T-helper 17 cell (primary cell): ENCODE measurements at places on chromosomes 3 and 15.

- no peak for DNase-seq
Observed at GRCh38 chr3:23590424-23591273, 215.1 kb upstream of the UBE2E1 start.

DNA sequence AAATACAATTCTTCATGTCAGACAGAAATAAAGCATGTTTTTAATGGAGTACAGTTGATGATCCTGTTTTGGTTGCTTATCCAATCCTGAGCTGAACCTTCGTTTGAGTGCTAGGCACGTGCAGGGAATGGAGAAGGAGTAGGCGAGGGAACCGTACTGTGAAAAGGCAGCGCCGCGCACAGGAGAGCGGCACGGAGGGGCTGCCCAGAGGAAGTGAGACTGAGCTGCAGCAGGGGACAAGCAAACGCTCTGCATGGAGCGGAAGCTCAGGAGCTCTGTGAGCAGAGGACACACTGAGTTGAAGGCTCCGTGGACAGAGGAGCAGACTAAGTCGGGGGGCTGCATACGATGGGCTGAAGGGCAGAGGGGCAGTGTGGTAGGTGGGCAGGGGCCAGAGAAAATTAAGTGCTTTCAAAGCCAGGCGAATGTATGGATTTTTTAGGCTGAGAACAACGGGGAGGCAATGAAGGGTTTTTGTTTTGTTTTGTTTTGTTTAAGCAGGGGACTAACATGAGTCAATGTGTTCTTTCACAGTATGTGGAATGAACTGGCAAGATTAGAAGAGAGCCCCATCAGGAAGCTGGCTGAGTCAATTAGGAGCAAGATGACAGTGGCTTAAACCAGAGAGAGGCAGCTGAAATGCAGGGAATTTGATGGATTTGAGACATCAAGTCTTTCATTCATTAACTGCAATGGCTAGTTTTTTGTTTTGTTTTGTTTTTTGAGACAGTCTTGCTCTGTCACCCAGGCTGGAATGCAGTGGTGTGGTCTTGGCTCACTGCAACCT is 23.8 kb upstream of the TM2D3 start:
- DNase-seq: no peak

DNA sequence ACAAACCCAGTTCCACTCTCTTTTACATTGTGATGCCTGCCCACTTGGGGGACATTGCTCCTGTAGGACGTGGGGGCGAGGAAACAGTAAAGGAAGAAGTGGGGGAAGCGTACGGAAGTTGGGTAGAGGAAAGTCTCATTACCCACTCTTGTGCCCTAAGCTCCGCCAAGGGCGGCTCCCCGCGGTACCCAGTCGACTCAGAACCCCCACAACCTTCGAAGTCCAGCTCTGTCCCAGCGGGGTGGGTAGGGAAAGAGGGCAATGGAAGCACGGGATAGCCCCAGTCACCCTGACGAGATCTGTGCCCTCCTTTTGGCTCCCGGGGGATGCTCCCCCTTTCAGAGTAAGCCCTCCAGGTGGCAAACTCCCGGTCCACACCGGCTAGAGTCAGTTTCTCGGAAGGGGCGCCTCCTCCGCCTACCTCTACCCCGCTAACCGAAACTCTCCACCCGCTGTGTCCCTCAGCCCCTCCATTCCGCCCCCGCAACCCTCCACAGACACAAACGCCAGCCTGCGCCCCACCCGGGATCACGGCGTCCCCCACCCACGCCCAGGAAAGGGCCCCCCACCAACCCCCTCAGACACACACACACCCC is 527 bp downstream of the CSNK1G1 start:
- DNase-seq: no peak

DNA sequence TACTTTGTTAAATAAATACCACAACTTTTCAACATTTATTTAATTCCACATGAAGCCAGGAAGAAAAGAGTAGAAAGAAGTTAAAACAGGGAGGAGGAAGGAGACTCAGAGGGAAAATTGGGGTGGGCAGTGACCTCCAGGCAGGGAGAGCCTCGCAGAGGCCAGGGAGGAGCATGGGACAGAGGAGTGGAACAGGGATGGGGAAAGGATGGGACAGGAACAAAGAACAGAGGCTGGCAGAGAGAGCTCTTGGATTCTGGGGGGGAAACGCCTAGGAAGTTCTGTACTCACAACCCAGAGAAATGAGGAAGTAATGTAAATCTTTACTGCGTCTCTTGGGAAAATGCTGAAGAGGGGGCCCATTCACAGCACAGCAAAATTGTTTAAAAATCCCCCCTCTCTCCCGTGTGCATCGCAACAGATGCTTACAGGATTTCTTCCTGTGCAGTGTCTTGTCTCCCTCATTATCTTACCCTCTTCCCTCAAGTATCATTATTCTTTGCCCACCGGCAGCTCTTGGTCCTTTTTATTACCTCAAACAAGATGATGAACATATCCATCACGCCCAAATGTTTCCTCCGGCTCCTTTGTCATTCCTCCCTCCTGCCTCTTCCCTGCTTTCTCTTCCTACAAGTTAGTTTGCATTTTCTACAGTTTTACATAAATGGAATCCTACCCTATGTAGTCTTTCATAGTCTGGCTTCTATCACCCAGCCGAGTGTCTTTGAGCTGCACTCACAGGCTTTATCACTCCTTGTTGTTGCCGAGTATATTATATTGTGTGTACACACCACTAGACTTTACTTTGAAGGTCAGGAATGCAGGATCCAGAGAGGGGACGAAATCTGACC is 65.5 kb downstream of the ARHGAP31 start:
- DNase-seq: no peak

GRCh38 chr15:45118996-45119395 is 4.9 kb downstream of the DUOXA2 start:
- DNase-seq: no peak

- no peak for DNase-seq
Observed at GRCh38 chr15:42640109-42640508, 64.7 kb downstream of the STARD9 start.

GRCh38 chr15:72163719-72164118 is 33.9 kb downstream of the GRAMD2A start:
- DNase-seq: no peak

DNA sequence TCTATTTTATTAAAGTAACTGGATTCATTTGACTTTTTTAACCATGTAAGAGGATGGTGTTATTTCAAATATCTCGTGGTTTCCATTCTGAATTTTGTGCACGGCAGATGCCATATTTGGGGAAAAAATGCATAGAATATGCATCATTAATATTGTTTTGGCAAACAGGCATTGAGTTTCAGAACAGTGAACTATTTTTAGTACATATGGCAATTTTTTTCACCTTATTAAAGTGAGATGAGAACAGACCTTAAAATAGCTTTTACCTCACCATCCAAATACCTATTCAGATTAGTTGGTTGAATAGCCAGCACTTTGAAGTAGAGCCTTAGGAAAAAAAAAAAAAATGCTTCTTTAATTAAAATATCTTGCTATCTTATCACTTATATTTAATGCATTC is 117.3 kb upstream of the FLNB start:
- no peak for DNase-seq

DNA sequence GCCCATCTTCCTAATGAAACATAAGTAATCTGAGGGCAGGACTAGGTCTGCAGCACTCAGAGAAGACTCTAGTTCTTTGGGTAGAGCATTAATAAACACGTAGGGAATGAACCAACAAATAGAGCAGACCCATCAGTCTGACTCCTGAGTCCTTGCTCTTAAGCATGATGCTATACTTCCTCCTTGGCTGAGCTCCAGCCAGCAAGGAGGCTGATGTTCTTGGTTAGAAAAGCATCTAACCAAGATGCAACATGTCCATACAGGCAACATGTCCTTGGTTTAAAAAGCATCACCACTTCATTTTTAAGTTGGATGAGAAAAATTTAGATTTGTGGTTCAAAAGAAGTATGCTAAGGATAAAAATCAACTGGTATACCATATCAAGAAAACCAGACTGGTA is 8.5 kb upstream of the MYH15 start:
- DNase-seq: no peak

DNA sequence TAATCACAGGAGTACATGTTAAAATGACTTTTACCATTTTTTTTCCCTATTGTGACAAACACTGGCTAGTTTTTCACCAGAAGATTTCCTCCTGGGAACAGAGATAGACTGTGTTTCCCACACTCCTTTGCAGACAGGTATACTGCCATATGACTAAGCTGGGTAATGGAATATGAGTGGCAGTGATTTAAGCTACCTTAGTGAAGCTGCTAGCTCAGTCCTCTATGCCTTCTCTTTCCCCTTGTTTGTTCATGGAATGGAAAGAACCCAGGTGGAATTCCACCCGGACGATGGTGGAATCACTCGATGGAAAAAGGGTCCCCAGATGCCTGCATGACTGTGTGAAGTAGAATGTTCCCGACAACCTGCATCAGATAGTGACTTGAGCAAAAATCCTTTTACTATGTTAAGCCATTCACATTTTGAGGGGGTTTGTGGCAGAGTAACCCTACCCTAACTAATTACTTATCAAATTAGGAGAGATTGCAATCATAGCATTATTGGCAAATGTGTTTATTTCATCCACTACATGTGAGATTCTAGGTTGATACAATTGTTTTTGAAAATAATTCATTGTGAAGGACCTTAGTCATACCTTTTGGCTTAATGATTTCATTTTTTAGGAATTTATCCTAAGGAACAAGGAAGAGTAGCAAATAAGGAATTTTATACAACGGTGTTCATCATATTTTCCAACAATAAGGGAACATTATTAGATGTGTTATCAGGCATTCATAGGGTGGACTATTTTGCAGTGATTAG is 16.5 kb downstream of the THSD4 start:
- no peak for DNase-seq

GRCh38 chr15:92947071-92947730 is 47.1 kb downstream of the CHD2 start:
- DNase-seq: no peak

- DNase-seq: no peak
Observed at GRCh38 chr15:64837502-64837901, 4.2 kb upstream of the PLEKHO2 start.

- no peak for DNase-seq
Observed at GRCh38 chr3:68972358-68972979, 40.1 kb upstream of the TAFA4 start.

DNA sequence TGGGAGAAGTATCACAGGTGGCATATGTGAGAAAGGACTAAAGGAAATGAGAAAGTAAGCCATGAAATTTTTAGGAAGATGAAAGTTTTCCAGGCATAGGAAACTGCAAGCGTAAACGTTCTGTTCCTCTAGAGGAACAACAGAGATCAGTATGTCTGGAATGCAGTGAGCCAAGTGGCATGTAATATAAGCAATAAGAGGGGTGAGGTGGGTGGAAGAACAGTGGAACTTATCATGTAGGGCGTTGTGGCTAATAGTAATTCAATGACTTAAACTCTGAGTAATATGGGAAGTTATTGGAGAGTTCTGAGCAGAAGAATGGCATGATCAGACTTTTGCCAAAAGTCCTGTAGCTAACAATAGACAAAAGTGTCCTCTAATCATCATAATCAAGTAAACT is 902.9 kb downstream of the EPHA3 start:
- DNase-seq: no peak

DNA sequence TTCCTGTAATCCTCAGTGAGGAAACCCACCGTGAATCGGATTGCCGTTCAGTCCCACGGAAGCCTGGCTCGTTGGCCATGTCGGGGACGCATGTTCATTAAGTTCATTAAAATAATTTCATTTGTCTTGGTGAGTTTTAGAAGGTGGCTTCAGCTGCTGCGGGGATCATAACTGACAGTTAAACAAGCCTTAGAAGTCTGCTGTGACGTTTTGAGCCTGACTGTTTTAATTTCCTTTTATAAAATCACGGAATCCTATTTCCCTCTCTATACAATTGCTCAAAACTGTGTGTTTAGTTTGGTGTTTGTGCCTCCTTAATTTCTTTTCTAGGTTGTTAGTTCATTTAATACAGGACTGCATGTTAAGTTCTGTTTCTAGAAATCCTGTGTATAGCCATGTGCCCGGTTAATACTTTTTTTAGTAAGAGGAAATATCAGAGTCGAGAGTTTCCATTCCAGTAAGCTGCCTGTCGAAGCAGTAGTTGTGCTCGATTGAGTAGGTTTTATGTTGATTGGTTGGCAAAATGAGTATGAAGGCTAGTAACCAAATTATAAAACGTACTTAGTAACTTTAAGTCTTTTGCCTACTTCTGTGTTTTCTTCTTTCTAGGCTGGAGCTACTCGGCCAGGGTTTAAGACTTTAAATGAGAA is 705 bp downstream of the NIPA2 start:
- no peak for DNase-seq

DNA sequence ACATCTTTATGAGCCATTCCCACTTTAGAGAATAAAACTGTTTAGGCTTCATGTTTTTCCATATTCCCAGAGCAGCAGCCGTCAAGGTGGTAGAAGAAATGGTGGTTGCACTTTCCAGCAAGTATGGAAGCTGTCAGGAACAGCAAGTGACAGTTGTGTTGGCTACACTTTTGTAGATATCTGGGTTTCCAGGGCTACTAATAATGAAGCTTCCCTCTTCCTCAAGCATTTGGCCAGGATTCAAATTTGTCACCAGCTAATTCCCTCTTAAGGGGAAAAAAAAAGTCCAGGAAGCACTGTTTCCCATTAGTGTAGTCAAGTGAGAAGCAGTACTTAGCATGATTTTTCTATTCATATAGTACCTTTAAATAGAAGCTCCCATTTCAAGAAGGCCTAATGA is 252.8 kb downstream of the IGSF11 start:
- no peak for DNase-seq

GRCh38 chr3:142394921-142395622 is 52.8 kb downstream of the XRN1 start:
- DNase-seq: no peak

DNA sequence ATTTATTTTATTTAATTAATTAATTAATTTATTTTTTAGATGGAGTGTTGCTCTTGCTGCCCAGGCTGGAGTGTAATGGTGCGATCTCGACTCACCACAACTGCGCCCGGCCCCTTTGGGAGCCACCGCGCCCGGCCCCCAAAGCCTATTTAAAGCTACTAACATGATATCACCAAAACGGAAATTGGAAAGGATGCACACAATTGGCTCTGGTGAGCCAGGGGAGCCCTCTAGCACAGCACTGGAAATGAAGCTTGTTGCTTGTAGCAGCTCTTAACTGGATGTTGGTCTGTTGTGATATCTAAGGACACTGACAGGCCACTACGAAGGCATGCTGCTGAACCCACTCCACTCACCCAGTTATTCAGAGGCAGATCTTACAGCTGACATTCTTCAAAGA is 104.5 kb downstream of the IGF2BP2 start:
- DNase-seq: no peak

GRCh38 chr3:27673701-27674100 is 48.4 kb downstream of the EOMES start:
- DNase-seq: no peak

- DNase-seq: no peak
Observed at GRCh38 chr3:175335229-175335628, 476.1 kb downstream of the NAALADL2 start.

DNA sequence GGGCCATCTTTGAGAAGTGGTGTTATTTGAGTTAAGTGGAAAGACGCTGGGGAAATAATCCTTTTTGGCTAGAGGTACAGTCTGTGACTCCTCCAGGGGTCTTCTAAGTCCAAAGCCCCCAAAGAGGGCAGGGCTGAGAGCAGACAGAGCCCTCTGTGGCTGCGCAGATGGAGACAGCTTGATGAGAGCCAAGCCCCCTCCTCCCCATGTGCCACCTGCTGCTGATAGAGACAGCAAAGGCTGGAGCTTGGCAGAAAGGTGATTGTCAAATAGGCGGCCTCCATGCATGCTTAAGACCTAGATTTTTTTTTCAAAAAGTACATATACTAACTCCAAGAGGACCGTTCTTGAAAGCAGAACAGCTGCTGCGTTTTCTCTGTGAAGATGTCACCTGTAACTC is 72.4 kb downstream of the CRYGS start:
- DNase-seq: no peak

GRCh38 chr15:84634228-84634837 is 19.8 kb downstream of the WDR73 start:
- DNase-seq: no peak

GRCh38 chr15:62020576-62021160 is 39.6 kb downstream of the VPS13C start:
- DNase-seq: no peak
